ENCODE measurements at places on chromosomes 7 and 10.

DNA sequence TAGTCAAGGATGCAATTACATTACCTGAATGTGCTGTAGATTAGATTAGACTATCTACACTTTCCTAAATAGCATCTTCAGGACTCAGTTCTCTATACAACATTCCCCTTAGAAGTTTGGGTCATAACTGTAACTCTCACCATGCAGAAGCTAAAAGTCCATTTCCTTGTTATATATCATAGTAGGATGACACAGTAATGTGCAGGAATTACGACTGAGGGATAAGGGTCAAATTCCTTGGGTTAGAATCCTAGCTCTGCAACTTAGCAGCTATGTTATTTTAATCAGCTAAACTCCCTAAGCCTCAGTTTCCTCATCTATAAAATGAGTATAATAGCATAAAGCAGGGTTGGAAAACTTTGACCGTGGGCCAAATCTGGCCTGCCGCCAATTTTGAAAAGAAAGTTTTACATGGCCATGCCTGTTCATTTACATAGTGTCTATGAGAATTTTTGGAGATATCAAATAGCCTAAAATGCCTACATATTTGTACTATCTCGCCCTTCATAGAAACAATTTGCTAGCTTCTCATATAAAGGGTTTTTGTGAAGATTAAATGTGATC, 14.8 kb downstream of the NRCAM start:
- no peak for DNase-seq

GRCh38 chr10:8061274-8062211, 7.1 kb downstream of the GATA3 start:
- DNase-seq, result no peak

GRCh38 chr10:16943295-16944285, 126.4 kb upstream of the RSU1 start:
- no peak for DNase-seq

GRCh38 chr7:133369130-133369529, 116.3 kb downstream of the EXOC4 start:
- DNase-seq, result no peak

GRCh38 chr10:73887294-73888039, 13.1 kb upstream of the CAMK2G start:
- DNase-seq, result peak; percentile 85

GRCh38 chr10:13414855-13415254, 66.8 kb upstream of the SEPHS1 start:
- no peak for DNase-seq

- DNase-seq, result no peak
Observed at GRCh38 chr7:134462337-134462925, 3.5 kb upstream of the AKR1B1 start.

- DNase-seq, result no peak
Observed at GRCh38 chr10:110870823-110871297, 868 bp upstream of the PDCD4 start.

DNA sequence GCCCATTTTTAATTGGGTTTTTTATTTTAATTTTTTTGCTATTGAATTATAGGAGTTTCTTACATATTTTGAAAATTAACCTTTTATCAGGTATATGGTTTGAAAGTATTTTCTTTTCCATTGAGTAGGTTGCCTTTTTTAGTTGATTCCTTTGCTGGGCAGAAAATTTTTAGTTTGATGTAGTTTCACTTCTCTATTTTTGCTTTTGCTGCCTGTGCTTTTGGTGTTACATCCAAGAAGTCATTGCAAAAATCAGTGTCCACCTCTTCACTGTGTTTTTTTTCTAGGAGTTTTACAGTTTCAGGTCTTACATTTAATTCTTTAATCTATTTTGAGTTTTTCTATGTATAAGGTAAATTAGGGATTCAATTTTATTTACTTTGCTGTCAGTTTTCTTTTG, 129.8 kb upstream of the FERD3L start:
- no peak for DNase-seq

- DNase-seq, result no peak
Observed at GRCh38 chr7:107788216-107788615, 14.8 kb downstream of the SLC26A3 start.

DNA sequence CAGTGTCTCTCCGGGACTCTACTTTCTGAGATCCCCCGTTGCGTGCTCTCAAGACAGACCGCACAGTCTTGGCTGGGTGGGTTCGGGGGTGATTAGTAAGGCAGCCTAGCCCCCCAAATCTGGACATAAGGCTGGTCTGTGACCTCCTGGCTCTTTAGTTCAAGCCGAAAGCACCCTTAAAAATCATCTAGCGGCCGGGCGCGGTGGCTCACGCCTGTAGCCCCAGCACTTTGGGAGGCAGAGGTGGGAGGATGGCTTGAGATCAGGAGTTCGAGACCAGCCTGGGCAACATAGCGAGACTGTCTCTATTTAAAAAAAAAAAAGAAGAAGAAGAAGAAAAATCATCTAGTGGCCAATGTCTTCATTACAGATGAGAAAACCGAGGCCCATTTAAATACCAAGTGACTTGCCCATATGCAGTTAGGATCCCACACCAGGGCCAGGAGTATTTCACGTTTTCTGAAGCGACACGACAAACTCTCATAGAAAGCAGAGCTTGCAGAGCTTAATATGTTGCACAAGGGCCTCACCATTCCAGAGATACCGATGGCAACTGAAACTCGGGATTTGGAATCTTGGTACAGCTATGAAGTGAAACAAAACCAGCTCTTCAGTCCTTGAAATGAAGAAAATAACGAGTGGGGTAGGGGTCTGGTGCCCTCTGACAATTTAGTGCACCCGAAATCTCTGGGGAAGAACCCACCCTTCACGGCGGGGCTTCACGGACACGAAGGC, 703 bp upstream of the HILPDA start:
- no peak for DNase-seq

DNA sequence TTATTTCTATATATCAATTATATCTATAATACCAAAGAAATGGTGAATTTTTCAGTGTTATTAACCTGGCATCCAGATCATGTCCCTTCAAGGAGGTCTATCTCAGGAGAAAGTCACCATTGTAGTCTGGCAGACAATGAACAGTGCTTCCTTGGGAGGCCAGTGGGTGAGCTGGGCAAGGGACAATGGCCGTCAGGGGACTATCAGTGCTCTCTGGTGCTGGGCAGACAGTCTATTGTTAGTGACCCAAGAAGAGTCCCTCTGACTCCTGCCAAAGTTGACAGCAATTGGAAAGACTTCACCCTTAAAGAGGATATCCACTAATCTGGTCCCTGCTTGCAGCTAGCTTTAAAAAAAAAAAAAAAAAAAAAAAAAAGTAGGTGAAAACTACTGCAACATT, 7.1 kb downstream of the JAZF1 start:
- DNase-seq, result no peak

DNA sequence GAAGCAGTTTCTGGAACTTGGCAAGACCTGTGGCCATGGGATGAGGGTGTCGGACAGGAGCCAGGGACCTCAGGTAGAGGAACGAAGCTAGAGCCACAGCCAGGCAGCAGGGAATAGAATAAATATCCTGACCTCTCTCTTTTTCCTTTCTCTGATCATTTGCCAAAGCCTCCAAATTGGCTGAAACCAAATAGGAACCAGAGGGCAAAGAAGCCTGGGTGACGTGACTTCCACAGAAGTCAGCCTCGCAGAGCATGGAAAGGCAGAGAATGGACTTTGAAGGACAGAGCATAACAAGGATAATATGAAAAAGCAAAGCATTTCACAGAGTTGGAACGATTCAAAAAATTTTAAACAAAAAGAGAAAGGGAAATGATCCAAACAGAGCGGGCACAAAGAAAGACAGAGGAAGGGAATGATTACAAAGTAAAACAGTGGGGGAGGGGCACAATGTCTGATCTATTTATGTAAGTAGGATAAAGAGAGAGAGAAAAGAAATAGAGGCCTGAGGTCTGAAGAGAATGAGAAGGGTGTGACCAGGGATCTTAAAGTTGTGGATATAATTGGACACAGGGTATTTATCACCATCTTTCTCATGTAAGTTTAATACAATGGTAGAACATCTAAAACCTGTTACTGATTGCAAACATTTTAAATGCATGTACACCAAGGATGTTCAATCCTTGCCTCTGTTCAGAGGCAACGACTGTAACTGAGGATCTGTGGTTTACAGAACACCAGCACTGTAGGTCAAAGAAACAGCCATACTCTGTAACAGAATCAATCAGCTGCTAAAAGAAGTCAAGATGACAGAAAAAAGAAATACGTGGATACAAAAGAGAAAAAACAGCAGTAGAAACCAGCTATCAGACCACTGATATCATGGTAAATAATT, 4.5 kb upstream of the ZEB1 start:
- no peak for DNase-seq

DNA sequence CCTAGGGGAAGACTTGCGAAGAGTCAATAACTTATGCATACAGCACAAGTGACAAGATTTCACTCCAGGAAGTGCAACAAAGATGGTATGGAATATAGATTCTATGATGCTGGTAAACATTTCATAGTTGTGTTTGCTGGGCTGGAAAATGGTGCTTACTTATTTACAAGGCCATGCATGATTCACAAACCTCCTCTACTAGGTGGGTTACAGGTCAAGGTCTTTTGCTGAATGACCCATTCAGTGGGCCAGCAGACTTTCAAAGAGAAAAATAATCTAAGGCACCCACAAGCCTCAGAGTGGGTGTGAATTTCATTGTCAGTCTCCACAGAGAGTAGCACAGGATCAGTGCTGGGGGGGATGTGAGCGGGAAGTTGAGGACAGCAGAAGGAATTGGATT, 378.5 kb downstream of the PLXNA4 start:
- DNase-seq, result no peak

GRCh38 chr10:31322647-31323046, 3.6 kb downstream of the ZEB1 start:
- no peak for DNase-seq

DNA sequence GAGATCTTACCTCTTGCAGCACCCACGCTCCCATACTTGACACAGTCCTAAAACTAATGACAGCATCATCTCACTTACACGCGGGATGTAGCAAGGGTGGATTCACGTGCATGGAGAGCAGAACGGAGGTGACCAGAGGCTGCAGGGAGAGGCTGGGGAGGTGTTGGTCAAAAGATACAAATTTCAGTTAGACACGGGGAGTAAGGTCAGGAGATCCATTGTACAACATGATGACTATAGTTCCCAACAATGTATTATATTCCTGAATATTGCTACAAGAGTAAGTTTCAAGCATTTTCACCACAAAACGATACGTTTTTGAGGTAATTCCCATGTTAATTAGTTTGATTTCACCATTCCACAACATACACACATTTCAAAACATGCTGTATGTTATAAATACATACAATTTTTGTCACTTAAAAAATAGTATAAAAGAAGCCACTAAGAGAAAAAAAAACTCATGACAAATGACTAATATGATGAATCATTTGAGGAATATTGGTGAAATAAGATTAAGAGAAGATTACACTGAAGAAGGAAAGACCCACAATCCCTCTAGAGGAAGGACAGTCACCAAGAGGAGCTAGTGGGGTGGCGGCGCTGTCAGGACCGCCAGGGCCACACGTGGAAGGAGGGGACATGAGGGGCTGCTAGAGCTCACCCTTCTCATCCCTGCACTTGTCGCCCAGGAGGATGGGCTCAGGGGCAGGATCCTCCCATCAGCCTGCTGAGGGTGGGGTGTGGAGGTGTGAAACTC, 49.4 kb upstream of the EGFR start:
- no peak for DNase-seq

DNA sequence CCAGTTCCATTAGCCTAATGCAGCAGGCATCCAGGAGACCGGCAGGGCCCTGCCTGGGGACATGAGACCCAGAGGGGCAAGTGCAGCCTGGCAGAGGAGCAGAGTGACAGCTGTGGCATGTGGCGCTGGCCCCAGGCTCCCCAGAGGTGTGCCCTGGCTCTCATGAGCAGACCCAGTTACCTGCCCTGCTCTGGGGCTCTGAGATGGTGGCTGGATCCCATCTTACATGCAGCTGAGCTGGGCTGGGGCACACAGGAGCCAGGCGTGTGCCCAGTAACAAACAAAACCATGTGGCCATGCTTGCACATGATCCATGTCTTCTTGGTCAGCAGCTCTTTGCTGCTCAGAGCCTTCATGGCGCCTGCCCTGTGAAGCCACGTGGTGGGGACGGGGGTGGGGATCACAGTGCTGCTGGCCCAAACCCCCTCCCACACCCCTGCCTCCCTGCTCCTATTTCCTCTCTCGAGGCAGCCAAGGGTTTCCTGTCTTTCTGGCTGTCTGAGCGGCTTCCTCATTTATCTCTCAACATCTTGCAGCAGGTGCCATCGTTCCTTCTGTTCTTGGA, 40.3 kb upstream of the GTF2I start:
- DNase-seq, result no peak

- DNase-seq, result no peak
Observed at GRCh38 chr10:62653254-62653653, 151.3 kb upstream of the ADO start.

DNA sequence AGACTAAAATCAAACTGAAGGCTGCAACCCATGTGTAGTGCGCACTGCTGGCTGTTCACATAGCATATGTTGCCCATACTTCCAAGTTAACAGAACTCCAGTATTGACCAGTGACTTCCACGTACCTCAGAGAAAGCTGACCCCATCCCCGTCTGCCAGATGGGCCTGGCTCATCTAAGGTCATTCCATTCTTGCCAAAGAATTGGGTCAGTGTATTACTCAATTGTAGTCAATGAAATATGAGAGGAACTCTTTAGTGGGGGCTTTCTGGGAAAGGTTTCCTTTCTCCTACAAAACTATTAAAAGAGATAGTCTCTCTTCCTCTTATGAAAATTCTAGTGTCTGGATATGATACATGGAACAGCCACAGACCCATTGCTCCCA, 238.6 kb downstream of the COBL start:
- no peak for DNase-seq

DNA sequence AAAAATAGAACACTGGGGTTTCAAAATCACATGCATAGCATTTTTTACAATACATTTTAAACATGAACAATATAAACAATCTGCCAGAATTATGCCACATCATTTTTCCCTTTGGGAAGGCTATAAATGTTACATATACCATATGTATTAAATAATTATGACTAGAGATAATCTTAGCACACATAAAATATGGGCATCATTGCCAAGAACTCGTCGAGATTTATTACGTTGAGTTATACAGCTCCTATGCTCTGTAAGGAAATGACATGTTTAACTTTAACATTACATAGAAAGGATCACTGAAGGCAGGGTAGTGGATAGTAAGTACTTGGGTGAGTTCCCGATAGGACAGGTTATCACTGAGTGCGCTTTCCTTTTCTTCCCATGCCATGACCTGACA, 267.8 kb downstream of the PARD3 start:
- DNase-seq, result no peak

All from prostate gland (tissue), 2 donors.